ENCODE measurements at places on chromosomes 5 and 9.
A peak's percentile ranks its signal among the peaks of the same experiment; 100 is the strongest.

GRCh38 chr5:53464722-53465121, 15.7 kb upstream of the FST start:
- DNase-seq, result no peak

- DNase-seq, result no peak
Observed at GRCh38 chr5:77876862-77877502, 100.8 kb upstream of the TBCA start.

DNA sequence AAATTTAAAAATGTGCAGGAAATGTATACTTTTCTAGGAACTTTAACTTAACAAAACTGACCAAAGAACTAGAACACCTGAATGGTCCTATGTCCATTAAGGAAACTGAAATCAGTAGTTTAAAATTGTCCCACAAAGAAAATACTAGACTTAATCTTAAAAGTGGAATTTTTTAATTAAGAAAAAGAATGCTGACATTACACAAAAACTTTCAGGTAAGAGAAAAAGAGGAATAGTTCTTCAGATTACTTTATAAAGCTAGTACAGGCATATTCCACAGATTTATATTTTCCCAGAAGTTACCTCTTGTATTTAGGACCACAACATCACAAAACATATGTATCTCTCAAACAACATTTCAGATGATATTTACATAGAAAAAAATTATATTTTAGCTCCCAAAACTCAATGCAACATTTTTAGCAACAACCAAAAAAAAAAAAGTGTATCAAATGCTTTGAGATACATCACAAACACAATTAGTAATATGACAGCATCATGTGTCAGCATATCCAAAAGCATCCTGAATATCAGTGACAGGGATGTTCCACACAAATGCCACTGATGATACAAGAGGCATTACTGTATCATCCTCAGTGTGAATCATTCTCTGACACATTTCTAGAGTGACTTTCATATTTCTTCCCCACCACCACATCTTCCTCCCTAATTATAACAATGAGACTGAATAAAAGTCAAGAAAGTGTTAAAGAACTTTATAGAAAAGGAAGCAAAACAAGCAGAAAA, 264.0 kb downstream of the EPB41L4A start:
- DNase-seq, result no peak

DNA sequence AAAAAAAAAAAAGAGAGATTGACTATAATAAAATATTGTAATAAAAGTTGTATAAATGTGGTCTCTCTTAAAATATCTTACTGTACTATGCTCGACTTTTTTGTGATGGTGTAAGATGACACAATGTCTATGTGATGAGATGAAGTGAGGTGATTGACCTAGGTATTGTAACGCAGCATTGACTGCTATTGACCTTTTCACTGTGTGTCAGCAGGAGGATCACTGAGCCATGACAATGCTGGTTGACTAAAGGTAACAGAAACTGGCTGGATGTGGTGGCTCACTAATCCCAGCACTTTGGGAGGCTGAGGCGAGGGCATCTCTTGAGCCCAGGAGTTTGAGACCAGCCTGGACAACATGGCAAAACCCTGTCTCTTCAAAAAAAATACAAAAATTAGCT, 78.6 kb upstream of the MYO10 start:
- DNase-seq, result no peak

GRCh38 chr9:128275198-128276007, at the start of gene GOLGA2:
Gene GOLGA2 (minus strand): TSS chr9:128276007. CDS start chr9:128275976, 31 bp downstream.
- peak; percentile 64 for DNase-seq

GRCh38 chr5:133114933-133115310, 63.1 kb downstream of the HSPA4 start:
- no peak for DNase-seq

DNA sequence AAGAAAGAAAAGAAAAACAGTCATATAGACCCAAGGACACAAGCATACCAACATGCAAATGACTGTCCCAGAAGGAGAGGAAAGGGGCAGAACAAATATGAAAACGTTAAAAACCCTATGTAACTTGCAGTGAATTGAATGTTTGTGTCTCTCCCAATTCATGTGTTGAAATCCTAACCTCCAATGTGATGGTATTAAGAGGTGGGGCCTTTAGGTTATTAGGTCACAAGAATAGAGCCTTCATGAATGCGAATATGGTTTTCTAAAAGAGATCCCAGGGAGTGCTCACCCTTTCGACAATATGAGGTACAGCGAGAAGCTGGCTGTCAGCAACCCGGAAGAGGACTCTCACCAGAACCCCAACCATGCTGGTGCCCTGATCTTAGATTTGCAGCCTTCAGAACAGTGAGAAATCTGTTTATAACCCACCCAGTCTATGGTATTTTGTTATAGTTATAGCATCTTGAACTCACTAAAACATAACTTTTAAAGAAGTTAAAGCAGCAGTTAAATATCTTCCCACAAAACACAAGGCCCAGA, 14.0 kb downstream of the HNRNPAB start:
- no peak for DNase-seq

GRCh38 chr5:58148254-58148775, 311.6 kb downstream of the PLK2 start:
- no peak for DNase-seq

- DNase-seq, result no peak
Observed at GRCh38 chr9:137385061-137385655, 37.8 kb downstream of the EXD3 start.

DNA sequence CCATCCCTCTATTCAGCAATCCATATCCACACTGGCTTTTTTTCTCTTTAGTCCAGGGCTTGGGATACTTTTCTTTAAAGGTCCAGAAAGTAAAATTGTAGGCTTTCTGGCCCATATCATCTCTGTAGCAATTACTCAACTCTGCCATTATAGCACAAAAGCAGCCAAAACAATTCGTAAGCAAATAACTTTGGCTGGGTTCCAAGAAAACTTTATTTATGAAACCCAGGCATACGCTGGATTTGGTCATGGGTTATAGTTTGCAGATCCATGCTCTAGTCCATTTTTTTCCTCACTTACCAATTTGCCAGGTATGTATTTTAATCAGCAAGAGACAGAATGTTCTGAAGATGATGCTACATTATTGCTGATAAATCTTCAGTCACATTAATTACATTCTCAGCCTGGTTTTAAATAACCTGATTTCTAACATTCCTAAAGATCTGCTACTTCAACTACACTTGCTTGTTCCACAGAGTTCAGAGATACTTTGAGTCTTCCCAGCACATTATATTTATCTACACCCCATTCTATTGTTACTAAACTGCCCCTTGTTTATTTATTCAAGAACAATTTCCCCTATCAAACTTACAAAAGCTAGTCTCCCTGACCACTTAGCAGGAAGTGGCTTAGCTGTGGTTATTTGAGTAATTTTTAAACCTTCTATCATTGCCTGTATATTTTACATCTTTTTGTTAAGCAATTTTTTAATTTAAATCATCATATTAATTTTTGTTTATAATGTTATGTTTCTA, 161.0 kb downstream of the ISL1 start:
- no peak for DNase-seq

GRCh38 chr5:14364576-14365472, 216.8 kb upstream of the OTULINL start:
- peak; percentile 16 for DNase-seq

DNA sequence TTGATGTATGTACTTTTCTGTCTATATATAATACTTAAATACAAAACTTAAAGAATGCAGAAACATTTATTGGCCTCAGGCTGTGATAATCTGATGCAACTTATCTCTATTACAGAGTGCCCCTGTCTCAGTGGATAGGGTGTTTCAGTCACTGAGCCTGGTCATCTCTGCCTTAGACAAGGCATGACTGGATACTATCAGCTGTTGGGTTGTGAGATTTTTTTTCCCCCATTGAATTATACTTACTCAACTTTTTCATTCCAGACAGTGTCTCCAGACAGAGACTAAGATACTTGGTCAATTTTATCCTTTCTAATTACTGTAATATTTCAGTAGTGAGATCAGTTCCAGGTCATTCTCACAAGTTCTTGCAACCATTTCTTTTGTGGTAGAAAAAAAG, 26.7 kb downstream of the XRCC4 start:
- DNase-seq, result no peak

DNA sequence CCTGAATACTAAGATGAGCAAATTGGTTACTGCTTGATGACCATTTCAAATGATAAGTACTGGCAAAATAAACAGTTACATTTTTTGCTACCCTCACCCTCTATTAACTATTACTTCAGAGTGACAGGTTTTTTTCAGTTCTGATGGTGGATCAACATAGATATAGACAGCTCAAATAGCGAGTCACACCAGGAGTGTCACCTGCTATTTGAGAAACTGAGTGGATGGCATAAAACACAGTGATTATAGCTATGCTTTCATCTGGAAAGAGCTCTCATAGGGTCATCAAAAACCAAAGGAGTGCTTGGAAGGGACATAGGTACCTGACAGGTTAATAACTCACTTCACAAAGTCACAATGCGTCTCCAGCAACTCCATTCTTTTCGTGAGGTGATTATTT, 244.5 kb upstream of the C9orf72 start:
- no peak for DNase-seq

GRCh38 chr9:6833518-6834192, 75.9 kb downstream of the KDM4C start:
- DNase-seq, result no peak

GRCh38 chr5:164277720-164278119, 772.3 kb downstream of the MAT2B start:
- DNase-seq, result no peak

GRCh38 chr5:92421942-92422341, 1038.8 kb upstream of the ARRDC3 start:
- no peak for DNase-seq

DNA sequence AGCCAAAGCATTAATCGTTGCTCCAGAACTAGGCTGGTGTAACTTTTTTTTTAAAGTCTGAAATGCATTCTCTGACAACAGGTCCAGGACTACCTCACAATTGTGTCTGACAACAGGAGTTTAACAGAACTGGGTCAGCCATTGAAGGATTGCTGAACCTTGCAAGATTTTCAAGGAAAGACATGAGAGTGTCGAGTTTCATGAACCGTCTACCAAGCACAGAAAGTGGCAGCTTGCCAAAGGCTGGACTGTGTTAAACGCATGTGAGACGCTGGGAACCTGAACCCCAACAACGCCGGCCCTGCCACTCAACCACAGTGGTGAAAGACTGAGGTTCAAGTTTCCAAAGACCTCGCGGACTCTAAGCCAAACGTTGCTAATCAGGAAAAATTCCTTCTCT, 79.1 kb downstream of the LHFPL2 start:
- DNase-seq, result peak; percentile 73

DNA sequence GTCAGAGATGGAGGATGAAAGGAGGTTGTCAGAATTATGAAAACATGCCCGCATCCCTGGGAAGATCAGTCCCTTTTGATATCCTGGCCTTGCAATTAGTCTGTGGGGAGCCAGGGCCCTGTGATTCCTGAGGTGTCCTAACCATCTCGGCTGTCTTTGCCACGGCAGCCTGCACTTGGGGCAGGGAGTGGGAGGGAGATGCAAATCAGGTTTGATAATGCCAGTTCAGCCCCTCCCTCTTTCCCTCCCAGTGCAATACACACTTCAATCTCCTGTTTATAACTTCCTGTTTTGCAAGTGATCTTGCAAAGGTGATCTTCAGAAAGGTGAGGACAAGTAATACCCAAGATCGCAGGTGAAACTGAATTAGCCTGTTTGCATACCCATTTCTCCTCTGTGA, 114.0 kb upstream of the ALDH1B1 start:
- DNase-seq, result peak; percentile 20

GRCh38 chr5:45521067-45521466, 175.1 kb downstream of the HCN1 start:
- no peak for DNase-seq

DNA sequence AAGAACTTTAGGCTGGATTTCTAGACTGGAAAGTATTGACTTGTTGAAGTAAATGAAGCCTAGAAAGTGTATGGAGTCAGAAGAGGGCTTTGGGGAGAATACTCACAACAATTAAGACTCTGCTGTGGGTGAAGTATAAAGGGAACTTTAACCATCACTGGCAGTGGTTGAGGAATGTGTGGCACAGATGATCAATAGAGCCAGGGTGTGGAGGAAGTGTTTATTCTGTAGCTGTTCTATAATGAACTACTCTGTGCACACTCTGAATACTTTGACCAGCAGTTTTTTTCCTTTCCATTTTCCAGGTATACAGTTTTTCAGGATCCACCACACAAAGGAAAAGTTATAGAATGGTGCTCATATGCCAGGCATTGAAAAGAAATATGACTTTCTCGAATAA, 106.7 kb downstream of the SCAMP1 start:
- DNase-seq, result no peak

DNA sequence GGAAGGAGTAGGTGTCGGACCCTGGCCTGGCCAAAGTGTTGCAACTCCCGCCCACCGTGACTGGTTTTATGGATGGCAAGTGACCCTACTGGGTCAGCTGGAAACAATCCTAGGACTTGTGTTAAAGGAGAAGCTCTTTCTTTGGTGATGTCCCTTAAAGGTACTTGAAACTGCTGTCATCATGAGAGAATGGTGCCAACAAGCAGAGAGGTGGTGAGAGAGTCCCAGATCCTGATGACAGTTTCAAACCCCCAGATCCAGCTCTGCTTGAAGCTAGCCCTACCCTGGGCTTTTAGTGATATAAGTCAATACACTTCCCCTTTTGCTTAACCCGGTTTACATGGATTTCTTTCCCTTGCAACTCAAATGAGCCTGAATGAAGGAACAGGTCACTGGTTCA, 72.5 kb upstream of the UBTD2 start:
- no peak for DNase-seq

DNA sequence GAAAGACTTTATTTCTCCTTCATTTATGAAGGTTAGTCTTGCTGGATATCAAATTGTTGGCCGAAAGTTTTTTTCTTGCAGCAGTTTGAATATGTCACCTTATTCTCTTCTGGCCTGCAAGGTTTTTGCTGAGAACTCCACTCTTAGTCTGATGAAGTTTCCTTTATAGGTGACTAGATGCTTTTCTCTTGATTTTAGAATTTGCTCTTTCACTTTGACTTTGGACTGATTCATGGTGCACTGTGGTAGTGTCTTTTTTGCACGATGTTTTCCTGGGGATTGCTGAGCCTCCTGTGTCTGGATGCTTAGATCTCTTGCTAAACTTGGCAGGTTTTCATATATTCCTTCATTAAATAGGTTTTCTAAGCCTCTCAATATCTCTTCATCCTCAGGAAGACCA, 12.4 kb downstream of the AHRR start:
- DNase-seq, result no peak

DNA sequence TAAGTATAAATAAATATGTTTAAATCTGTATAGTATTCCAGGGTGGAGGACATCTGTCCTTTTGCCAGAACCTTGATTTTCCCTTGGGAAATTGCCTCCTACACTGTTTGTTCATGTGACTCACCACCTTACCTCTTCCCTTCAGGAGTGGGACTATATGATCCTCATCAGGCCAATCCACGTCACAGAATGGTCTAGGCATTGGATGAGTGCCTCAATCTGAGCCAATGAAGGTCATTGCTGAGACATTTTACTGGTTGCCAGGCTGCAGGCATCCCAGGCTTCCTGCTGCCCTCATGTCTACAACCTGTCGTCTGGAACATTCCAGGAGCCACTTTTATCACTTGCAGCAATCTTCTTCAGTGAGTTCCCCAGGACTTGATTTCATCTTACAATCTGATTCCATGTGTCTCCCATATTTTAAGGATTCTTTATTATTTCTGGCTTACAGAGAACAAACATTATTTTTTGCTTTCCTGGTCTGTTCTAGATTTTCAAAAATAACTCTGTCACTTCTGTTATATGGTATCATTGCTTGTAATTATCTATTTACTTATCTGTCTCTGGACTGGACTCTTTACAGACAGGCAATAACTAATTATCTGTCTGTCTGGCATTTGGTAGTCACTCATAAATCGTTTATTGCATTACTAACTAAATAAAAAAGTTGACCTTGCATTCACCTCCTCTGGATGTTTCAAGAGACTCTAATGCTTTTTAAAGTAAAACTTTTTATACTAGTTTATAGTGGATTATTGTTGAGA, 107.3 kb upstream of the APC start:
- DNase-seq, result no peak

- no peak for DNase-seq
Observed at GRCh38 chr5:15510831-15511230, 10.9 kb downstream of the FBXL7 start.

Measured in NCI-H510A (cell line).